ENCODE measurements at places on chromosomes 11 and 22. TPM values are rescaled to one million over a fixed set of nuclear protein-coding genes. Genes with fewer than 3 reads are reported as not detected.

DNA sequence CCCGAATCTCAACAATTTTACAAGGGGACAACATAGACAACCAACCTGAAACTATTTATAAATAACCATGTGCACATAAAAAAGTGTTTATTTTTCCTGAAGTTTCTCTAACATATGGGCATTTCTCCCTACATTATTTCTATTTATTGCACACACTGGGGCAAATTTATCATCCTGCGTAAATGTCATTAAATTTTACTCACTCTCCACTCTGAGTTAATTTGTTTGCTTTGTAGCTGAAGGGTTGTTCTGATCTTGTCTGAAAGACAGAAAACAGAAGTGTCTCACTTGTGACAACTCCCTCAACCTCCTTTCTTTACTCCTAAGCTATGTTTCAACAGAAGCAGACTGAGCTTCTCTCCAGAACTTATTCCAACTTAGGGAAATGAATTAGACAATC lies 194.2 kb downstream of the HIPK3 start:
- DNase-seq = no peak

GRCh38 chr11:22392561-22392960 lies 54.4 kb downstream of the SLC17A6 start:
- no peak for DNase-seq

DNA sequence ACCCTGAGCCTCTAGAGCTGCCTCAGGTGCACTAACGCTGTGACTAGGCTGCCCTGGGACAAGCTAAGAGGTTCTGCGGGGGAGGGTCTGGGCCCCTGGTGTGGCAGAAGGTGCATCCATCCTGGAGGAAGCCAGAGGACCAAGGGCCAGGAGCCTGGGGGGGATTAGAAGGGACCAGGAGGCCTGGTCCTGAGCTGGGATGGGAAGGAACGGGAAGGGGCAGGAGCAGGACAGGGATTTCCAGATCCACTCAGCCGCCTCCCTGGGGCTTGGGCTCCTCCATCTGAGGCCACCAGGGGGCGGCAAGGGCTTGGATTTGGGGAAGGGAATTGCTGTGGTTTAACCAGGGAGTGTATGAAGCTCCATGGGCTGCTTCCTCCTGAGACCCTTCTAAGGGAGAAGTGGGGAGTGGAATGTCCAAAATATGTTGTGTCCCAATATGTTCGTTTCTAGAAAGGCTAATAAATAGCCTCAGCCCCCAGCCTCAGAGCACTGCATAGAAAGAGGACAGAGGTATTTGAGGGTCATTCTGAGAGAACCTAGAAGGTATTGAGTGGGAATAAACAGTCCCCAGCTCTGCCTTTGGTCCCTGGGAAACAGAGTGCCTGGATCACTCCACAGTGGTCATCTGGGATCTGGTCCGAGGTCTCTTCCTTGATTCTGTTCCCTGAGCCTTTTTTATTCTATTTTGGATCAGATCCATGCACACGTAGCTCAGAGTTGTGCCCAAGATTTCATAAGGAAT lies 17.4 kb upstream of the PRAME start:
- DNase-seq = peak; percentile 12

DNA sequence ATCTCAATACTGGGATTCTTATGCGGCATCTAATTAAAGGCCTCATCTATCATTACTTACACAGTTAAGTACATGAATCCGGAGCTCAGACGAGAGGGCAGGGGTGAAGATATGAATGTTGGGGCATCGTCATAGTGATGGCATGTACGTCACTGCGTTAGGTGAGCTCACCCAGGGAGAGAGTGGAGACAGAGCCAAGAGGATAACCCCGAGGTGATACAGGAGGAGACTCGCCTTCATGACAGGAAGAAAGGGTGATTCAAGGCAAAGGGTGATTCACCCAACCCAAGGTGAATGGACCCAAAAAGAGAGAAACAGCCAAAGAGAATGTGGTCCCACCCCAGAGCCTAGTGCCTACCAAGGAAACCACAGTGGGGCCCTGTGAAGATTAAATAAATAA lies 132.9 kb upstream of the BLID start:
- DNase-seq = no peak

GRCh38 chr11:36000616-36001190 lies 56.8 kb downstream of the LDLRAD3 start:
- DNase-seq = no peak

- no peak for DNase-seq
Measured at GRCh38 chr22:24053481-24054226, 42.5 kb downstream of the CABIN1 start.

DNA sequence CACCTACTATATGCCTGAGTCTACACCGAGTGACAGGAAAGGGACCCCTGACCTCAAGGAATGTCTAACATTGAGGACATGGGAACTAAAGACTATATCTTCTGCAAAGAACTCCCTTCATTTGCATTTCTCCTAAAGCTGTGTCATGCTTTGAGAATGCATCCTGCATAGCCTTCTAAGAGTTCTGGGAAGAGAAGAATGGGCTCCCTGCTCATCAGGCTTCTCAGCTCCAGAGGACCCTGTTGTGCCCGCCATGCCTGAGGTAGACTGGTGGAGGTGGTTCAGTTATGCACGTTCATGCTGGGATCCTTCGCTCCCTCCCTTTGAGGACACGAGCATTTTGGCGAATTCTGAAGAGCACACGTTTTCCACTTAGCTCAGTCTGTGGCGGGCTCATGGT lies 63.3 kb downstream of the GRIK4 start:
- no peak for DNase-seq

DNA sequence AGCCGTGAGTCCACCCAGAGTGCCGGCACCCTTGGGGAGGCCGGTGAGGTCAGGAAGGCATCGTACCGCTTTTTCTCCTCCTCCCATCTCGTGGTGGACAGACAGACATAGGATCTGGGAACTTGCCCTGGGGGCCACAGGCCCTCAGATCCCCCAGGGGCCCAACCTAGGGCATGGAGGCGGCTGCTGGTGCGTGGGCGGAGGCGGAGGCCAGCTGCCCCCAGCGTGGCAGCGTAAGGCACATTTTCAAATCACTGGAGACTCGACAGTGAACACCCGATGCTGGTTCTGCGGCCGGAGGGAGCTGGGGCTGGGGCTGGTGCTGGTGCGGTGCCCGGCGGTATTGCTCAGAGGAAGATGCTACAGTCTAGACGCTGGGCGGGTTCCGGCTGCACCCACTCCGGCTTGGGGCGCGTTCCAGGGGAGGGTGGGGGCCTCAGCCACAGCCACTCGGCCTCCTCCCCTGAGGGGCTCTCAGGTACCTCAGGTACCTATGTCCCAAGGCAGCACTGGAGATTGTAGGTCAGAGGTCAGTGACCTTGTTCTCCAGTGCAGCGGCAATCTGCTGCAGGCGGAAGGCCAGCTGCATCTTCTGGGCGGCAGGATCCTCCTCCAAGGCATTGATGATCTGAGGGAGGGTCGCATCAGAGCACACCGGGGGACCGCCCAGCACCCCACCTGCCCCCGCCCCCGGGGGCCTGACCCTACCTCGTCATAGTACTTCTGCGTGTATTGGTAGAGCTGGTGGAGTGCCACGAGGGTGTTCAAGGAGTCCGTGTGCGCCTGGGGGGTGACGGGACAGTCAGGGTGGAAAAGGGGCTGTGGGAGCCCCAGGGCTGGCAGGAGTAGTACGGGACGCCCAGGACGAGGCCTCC lies 5.2 kb upstream of the MAPK11 start:
- no peak for DNase-seq

GRCh38 chr11:34490304-34490703 lies 23.3 kb downstream of the ELF5 start:
- no peak for DNase-seq

DNA sequence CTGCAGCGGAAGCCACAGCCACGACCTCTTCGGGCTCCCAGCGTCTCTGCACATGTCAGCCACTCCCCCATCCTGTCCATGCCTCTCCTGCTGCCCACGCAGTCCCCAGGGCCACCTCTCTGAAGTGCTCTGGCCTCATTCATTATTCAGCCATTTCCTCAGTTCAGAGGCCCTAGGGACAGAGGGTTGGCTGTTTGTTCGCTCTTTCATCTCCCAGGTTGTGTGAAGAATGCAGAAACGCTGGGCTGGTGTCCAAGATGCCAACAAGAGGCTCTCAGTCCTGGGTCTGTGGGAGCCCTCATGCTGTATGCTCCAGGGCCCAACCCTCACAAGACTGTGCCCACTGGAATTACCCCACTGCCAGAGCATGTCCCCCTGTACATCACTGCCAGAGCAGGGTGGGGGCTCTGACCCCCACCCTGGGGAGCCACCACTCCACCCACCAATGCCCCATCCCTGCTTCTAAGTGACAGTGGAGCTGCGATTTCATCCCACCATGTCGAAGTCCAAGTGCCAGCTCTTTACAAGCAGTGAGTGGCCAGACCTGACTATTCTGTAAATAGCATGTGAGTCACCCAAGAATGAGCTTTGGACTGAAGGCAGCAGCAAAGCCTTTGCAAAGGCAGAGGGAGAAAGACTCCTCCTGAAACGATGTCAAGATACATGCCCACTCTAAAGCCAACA lies 209.6 kb downstream of the BUD13 start:
- peak; percentile 61 for DNase-seq

- no peak for DNase-seq
Measured at GRCh38 chr22:30161051-30161469, 80.8 kb downstream of the HORMAD2 start.

DNA sequence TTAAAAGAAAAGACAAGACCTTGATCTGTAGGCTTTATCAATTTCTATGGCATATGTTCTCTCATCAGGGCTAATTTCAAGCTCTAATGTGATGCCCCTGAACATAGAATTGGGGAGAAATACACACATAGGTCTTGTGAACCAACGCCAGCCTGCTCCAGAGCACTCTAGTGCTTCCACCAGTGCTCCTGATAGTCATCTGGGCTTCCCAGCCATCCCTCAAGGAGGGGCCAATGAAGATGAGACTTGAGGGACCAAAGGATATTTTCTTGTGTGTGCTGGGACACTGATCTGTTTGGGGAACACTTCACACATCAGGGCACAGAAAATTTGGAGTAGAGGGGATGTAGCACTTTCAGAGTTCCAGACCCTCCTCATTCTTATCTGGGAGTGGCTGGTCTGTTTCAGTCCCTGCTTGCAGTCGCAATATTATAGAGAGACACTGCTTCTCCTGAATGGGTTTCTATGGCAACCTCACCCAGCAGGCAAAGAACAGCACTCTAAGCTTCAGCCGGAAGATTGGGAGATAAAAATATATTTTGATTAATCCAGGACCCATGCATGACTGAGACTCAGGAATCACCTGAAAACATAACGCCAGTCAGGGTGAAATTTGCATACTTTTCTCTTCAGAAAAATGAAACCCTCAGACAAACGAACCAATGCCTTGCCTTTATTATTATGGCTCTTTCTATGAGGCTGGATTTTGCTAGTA lies 28.4 kb upstream of the SCN3B start:
- no peak for DNase-seq

DNA sequence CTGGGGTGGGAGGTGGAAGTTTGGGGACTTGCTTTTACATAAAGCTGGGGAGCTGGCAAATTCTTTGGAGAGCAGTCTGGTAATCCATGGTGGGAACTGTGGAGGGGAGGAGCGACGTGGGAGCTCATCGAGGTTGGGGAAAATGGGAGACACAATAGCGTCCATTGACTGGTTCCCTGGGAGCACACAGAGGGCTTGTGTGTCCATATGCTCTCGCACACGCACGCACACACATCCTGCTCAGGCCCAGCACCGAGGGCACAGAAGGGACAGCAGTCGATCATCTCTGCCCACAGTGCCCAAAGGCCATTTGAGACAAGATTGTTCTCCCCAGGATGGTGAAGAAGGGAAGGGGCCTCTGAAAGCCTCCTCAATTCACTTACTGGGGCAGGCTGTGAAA lies 53.7 kb downstream of the FBXO7 start:
- no peak for DNase-seq

GRCh38 chr11:47881145-47881544 lies 33.0 kb upstream of the NUP160 start:
- no peak for DNase-seq

GRCh38 chr11:129770993-129771392 lies 44.7 kb upstream of the TMEM45B start:
- DNase-seq = no peak

DNA sequence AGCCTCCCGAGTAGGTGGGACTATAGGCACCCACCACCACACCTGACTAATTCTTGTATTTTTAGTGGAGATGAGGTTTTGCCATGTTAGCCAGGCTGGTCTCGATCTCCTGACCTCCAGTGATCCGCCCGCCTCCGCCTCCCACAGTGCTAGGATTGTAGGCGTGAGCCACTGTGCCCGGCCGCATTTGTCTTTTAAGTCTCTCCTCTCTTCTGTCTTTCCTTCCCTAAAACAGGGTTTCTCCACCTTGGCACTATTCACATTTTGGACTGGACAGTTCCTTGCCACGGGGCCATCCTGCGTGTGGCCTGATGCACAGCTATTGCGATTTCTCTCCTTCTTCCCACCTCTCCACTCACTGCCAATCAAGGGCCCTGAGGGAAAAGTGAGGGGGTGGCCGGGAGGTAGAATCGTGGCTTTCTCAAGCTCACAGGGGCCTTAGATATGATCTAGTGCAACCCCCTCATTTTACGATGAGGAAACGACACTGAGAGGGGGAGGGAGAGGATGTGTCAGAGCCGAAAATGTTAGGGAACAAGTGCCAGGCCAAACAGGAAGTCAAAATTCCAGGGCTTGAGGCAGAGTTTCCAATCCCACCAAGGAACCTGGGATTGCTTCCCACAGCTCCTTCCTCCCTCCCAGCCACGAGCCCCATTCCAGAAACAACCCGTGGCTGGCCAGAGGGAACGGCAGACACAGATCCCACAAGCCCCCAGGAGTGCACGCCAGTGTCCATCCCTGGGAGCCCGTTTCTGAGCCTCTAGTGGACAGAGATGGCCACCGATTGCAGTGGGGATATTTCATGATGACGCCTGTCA lies 21.2 kb downstream of the SCGB1A1 start:
- DNase-seq = no peak

GRCh38 chr22:24741357-24741756 lies 33.2 kb downstream of the PIWIL3 start:
- no peak for DNase-seq

GRCh38 chr11:3950996-3951660 lies 95.7 kb downstream of the STIM1 start:
- DNase-seq = no peak

- no peak for DNase-seq
Measured at GRCh38 chr22:24875862-24876506, 70.0 kb downstream of the SGSM1 start.

GRCh38 chr11:118491041-118491440 lies 36.2 kb upstream of the TTC36 start:
- DNase-seq = no peak

DNA sequence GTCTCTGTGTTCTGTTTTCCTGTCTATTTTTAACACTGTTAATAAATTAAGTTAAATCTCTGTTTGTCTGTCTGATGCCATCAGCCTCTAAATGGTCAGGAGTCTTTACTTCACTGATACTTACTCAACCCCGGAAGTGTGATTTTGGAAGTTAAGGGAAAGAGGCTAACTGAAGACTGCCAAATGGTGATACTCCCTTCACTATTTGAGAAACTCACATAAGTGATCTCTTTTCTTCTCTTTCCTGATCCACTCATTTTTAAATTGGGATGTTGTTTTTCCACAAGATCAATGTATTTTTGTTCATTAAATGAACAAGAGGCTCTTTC lies 389 bp upstream of the CASP12 start:
- no peak for DNase-seq

- no peak for DNase-seq
Measured at GRCh38 chr22:19612866-19613572, 88.8 kb upstream of the CLDN5 start.

Gene MAPK8IP2
- 2.3 TPM for total RNA-seq

Gene SLN
- not detected for total RNA-seq

Gene PHOX2A
- total RNA-seq = not detected

Gene EHBP1L1
- total RNA-seq = 10.2 TPM

Gene NLRX1
- total RNA-seq = 7.1 TPM

Gene KDELR3
- total RNA-seq = 9.6 TPM

Gene ZNF215
- total RNA-seq = 4.5 TPM

Gene DTX4
- total RNA-seq = 12.4 TPM

Gene GALNT18
- 4.8 TPM for total RNA-seq

Gene FOLR2
- 8.6 TPM for total RNA-seq

Gene MCAM
- total RNA-seq = 17.2 TPM

Gene NEFH
- 0.72 TPM for total RNA-seq
